ENCODE measurements at places on chromosomes 6 and 20. TPM values are rescaled to one million over a fixed set of nuclear protein-coding genes. Genes with fewer than 3 reads are reported as not detected.

Gene OOEP
- total RNA-seq: 0.18 TPM

Gene IL17A
- total RNA-seq: not detected

Gene TMEM217
- not detected for total RNA-seq

Gene CLVS2
- total RNA-seq: not detected

DNA sequence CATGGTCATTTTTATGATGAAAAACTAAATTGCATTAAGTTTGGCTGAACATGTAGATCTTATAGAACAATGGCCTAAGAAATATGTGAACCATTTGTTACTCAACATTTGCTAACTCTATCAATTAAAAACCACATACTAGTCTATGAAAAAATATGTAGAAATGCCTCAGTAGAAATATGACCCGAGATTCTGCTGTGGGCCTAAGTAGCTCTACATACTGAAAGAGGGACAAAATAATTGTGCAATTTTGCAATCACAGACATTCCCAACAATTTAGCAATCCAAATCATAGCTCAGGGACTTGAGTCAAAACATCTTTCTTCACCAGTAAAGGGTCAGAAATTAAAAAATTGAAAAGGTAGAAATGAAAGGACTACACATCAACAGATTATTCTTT lies 619.0 kb downstream of the FRK start:
- no peak for DNase-seq

DNA sequence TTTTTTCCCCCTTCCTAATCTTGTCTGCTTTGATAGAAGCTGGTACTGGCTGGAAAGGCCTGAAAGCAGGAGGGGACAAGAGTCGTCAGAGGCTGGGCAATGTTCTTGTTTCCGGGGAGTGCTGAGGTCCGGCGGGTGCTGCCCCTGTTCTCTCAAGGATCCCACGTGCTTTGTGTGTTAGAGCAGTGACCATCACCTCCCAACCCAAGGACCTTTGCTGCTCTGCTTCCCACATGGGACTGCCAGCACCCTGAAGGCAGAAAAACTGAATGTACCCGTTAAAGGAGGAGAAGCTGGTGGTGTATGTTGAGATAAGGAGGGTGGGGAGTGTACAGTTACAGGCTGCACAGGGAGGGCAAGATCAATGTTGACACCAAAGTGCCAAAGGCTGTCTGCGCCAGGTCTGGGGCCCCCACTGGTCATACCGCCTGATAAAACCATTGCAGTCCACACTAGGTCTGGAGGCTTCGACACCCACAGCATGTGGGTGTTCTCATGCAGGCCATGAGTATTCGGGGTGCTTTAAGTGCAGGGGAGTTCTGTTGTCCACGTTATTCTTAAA lies 15.0 kb downstream of the C20orf173 start:
- no peak for DNase-seq
